ENCODE measurements at places on chromosomes 3 and 15.

DNA sequence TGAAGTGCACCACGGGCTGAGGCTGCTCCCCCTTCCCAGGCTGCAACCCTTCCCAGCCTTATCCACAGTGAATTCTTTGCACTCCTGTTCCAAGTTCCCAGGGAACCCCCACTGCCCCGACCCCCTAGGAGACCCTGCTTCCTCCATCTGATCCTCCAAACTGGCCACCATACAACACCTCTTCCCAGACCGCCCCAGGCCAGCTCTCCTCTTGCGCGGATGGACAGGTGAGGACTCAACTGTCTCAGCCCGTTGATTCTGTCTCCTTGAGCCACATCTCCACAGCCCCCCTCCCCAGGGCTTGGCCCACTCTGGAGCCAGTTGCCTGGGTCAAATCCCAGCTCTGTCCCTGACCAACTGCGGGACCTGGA is 21.7 kb downstream of the GRIP2 start:
- no peak for DNase-seq

DNA sequence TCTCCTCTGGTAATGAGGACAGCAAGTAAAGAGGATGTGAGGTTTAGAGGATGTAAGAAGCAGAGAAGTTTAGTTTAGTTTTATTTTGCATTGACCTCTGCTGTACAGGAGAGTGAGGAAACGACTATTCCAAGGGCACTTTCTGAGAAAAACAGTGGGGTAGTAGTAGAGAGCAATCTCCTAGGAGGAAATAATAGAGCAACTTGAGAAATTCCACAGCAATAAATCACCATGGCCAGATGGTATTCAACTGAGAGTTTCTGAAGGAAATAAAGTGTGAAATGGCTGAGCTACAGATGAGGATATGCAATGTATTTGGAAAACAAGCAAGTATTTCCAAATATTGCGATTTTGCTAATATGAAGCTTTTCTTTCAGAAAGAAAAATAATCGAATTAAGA is 118.9 kb downstream of the DPH6 start:
- peak; percentile 34 for DNase-seq

DNA sequence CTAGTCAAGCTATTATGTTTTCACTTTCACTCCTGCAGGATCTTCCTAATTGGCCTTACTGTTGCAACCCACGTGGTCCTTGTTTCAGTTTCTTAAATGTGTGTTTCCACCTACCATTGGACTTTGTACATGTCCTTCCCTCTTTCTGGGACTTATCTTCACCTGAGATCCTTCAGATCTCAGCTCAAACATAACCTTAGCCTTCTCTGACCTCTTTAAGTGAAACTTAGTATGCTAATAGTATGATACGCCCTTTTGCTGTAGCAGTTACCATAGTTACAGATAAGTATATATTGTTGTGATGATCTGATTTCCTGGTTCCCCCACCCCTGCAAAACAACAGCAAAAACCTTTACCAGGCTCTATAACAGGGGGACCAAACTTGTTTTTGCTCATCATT is 35.2 kb downstream of the U2SURP start:
- DNase-seq: no peak

- peak; percentile 31 for DNase-seq
Observed at GRCh38 chr3:146117406-146118285, 43.3 kb downstream of the PLOD2 start.

GRCh38 chr3:42591811-42592210 is 1.2 kb downstream of the SS18L2 start:
- no peak for DNase-seq

DNA sequence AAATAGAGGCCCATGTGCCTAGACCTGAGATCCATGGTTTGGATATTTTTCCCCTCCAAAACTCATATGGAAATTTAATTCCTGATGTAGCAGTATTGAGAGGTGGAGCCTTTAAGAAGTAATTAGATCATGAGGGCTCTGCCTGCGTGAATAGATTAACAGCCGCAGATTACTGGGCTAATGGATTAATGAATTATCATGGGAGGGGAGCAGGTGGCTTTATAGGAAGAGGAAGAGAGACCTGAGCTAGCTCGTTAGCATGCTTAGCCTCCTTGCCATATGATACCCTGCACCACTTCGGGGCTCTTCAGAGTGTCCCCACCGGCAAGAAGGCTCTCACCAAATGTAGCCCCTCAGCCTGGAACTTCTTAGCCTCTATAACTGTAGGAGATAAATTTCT is 15.8 kb downstream of the ARHGEF26 start:
- DNase-seq: no peak

DNA sequence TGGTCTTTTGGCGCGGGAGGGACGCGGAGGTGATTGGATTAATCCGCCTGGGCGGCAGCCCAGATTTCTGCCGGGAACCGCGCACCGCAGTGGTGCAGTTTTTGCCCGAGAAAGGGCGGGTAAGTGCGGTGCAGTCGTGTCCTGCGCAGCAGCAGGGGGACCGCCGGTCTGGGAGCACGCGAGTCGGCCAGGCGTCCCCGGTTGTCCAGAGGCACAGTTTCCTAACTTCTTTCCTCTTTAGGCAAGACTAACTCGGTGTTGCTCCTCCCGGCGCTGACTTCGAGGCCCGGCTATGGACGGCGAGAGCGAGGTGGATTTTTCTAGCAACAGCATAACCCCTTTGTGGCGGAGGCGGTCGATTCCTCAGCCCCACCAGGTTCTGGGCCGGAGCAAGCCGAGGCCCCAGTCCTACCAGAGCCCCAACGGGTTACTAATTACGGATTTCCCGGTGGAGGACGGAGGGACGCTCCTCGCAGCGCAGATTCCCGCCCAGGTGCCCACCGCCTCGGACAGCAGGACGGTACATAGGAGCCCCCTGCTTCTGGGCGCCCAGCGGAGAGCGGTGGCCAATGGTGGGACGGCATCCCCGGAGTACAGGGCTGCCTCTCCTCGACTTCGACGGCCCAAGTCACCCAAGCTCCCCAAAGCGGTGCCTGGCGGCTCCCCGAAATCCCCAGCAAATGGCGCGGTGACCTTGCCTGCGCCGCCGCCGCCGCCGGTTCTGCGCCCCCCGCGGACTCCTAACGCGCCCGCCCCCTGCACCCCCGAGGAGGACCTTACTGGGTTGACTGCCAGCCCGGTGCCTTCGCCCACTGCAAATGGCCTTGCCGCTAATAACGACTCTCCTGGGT is 736 bp downstream of the ARHGEF26 start:
- DNase-seq: peak; percentile 68

DNA sequence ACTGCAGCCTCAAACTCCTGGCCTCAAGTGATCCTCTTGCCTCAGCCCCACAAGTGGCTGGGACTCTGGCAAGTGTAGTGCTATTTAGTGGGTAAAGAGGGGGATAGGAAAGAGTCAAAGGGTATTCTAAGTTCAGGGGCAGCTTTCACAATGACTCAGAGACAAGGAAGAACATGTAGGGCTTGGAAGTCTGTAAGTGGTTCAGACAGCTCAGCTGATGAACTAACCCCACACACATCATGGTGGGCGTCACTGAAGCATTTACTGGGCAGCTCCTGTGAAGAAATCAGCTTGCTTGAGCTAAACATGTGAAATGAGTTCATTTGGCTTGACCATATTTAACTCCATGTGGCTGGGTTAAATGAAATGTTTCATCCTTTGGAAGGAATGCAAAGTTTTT is 34.6 kb upstream of the THSD4 start:
- peak; percentile 78 for DNase-seq

GRCh38 chr3:47113669-47114365 is 50.1 kb downstream of the SETD2 start:
- peak; percentile 22 for DNase-seq

GRCh38 chr3:72533591-72534473 is 314.4 kb downstream of the SHQ1 start:
- no peak for DNase-seq

DNA sequence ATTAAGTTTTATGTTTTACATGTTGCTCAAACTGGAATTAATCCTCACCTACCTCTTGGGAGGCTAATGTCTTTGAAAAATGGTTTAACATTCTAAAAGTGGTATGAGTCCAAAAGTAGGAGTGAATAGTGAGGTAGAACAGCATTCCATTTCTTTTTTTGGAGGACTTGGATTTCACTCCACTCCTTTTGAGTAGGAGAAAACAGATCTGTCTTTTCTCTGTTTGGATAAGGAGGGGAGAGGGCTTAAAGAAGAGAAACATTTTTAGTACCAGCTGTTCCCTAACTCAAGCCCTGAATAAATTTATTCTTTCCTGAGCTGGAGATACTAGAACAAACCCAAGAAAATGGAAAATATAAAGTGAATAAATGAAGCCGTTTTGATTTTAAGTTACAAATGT is 687.9 kb downstream of the MECOM start:
- no peak for DNase-seq

GRCh38 chr15:74543583-74543982 is 2.6 kb downstream of the ARID3B start:
- DNase-seq: no peak

DNA sequence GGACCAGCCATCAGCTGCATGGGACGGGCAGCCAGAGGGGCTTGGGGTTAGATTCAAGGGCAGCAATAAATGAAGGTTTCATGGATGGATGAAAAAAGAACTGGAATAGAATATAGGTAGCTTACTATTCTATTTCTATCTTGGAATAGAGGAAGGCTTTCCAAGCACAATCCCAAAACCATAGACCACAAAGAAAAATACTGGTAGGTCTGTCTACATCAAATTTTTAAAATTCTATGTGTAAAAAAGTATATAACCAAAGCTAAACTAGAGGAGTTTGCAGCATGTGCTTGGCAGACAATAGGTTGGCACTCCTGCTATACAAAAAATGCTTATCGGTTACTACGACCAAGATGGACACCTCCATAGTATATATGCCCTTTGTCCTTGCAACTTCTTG is 7.2 kb upstream of the FBLN2 start:
- no peak for DNase-seq

DNA sequence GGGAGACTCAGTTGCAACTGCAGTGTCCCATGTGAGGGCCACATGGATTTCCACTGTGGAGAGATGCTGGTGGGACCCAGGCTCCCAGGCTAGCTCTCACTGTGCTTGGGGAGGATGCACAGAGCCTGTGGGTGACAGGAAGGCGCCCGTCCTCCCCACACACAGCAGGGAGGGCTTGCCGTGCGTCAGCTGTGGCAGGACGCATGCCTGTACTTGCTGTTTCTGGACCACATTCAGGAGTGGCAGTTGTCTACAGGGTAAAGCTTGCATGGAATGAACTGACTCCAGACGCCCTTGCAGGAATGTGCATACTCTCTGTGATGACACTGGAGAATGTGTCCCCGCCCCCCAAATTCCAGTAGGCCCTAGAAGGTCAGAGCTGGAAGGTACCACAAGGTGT is 63.8 kb upstream of the SNRPA1 start:
- peak; percentile 64 for DNase-seq

DNA sequence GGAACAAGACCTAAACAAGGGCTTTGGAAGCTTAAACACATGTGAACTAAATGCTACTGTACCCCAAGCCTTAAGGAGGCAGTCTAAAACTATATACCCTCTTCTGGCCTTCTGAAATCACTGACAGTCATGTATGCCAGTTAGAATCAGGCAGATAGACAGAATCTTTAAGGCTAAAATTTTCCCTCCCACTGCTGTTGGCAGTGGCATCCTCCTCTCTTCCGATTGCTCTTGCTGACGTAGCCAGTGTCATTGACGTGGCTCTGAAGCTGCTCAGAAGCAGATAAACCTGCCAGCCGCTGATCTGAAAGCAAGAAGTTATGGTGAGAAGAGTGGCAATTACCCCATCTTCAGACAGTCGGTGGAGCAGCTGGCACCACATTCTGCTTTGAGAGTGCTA is 3.3 kb downstream of the RYR3 start:
- no peak for DNase-seq

DNA sequence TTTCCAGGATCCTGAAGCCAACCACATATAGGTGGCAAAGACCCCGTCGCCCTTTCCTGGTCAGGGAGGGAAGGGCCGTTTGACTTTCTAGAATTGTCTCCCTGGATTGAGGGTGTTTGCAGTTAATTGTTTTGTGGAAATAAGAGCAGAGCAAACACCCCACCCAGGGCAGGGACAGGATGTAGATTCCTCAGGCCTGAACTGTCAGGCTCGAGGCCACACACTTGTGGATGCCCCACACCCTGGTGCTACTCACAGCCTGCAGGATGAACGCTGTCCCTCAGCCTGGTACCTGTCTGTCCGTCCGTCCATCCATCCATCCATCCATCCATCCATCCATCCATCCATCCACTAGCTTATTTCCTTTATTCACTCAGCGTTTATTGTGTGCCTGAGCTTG is 29.9 kb upstream of the FLNB start:
- no peak for DNase-seq

GRCh38 chr3:71288269-71288930 is 295.1 kb downstream of the FOXP1 start:
- no peak for DNase-seq

- DNase-seq: no peak
Observed at GRCh38 chr3:185470323-185470722, 28.5 kb downstream of the TMEM41A start.

- DNase-seq: no peak
Observed at GRCh38 chr15:27820232-27820631, 278.9 kb downstream of the OCA2 start.

- no peak for DNase-seq
Observed at GRCh38 chr3:31754575-31755278, 222.0 kb downstream of the STT3B start.

DNA sequence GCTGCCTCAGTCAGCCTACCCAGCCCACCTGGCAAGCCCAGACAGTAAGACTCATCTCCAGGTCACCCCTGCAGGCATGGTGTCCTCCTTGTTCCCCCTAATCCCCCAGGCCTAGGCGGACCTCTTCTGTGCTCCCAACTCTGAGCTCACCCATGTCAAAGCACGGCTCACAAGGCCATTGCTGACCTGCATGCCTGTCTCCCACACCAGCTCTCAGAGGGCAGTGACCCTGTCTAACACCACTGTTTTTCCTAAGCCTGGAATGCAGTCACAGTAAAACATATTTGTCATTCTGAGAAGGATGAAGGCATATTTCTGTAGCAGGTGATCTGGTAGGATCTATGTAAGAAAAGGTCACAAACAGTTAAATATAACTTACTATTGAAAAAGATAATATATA is 110.3 kb upstream of the HACD2 start:
- no peak for DNase-seq

GRCh38 chr3:34947834-34948233 is 691.5 kb upstream of the ARPP21 start:
- DNase-seq: no peak

GRCh38 chr3:115040673-115041286 is 106.3 kb downstream of the ZBTB20 start:
- DNase-seq: peak; percentile 51

DNA sequence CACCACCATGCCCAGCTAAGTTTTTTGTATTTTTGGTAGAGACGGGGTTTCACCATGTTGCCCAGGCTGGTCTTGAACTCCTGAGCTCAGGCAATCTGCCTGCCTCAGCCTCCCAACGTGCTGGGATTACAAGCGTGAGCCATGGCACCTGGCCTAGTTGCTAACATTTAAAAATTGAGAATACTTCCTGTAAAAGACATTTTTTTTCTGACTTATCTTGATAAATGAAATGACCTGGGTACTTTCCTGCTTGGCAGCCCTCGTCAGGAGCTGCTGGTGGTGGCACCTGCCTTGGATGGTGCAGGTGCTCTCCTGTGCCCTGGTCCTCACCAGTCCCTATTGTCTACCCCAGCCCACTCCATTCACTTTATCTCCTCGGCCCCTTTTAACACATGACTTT is 66.8 kb upstream of the FOXP1 start:
- no peak for DNase-seq

DNA sequence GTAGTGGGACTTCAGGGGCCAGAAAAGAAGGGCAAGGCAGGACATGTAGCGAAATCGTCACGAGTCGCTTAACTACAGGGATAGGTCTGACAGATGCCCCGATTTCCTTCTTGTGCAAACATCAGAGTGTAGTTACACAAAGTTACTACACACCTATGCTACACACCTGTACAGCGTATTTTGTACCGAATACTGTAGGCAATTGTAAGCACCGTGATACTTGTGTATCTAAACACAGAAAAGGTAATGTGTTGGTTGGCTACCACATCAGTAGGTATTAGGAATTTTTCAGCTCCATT is 515 bp upstream of the MTHFS start:
- DNase-seq: no peak
